ENCODE measurements at places on chromosomes 1 and 21.

- DNase-seq: no peak
Measured at GRCh38 chr1:60280819-60281218, 207.2 kb upstream of the C1orf87 start.

DNA sequence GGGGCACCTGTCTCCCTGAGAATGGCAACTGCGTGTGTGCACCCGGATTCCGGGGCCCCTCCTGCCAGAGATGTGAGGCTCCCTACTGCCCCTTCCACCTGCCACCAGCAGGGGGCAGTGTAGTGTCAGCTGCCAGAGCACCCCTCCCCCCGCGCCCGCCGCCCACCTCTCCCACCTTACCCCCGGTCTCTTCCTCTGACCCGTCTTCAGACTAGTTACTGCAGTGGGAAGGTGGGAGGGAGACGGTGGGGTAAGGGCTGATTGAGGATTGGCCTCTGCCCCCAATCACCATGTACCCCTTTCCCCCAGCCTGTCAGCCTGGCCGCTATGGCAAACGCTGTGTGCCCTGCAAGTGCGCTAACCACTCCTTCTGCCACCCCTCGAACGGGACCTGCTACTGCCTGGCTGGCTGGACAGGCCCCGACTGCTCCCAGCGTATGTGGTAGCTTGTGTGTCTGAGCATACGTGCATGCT, 10.1 kb upstream of the LRRC71 start:
- DNase-seq: no peak

GRCh38 chr21:45184869-45185268, 102.8 kb downstream of the POFUT2 start:
- no peak for DNase-seq

DNA sequence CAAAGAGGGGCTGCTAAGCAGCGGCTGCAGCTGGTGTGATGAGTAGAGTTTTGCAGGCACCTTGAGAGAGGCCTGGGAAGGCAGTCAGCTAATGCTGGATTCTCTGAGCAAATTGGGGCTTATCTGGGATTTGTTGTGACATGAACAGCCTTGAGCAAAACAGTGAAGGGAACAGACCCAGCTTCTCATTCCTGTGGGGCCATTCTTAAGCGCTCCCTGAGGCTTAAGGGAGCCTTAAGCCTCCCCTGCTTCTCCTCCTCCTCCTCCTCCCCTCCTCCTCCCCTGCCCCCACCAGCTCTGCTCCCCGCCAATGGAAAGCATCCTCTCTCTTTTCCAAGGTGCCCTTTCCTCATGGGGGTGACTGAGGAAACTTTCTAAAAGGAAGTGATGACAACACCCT, 21.3 kb downstream of the HMGCS2 start:
- DNase-seq: no peak

DNA sequence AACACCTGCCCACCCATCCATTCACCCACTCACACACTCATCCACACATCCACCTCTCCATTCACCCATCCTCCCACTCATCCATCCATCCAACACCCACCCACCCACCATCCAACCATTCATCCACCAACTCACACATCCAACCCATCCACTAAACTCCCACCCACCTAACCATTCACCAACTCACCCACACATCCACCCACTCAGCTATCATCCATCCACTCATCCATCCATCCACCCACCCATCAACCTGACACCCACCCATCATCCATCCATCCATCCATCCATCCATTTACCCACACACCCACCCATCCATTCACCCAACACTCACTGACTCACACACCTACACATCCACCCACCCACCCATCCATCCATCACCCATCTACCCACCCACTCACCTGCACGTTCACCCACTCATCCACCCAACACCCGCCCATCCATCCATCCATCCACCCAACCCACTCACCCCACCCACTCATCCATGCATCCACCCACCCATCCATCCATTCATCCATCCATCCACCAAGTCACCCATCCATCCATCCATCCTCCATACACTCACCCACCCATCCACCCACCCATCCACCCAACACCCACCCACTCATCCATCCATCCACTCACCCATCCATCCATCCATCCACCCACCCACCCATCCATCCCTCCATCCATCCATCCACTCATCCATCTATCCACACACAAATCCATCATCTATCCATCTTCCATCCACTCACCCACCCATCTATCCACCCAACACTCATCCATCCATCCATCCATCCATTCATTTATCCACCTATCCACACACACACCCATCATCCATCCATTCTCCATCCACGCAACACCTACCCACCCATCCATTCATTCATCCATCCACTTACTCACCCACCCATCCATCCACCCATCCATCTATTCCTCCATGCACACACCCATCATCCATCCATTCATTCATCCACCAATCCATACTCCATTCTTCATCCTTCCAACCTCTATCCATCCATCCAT, 17.4 kb upstream of the PRDM16 start:
- no peak for DNase-seq

DNA sequence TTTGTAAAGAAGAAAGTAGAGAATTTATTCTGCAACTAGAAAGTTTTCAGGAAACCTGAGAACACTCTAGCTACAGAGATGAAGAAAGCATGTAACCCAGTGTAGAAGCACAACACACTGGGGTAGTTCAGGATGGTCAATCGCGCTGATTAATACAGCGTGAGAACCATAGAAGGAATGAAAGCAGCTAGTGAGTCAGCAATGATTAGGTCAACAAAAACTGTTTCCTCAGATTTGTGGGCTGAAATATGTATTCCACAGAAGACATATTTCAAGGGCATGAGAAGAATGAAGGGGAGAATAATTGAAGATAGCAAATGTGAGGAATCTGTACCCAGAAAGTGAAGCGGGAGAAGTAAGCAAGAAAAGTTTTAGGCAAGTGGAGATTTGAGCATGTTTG, 97.8 kb upstream of the ADGRL2 start:
- no peak for DNase-seq

DNA sequence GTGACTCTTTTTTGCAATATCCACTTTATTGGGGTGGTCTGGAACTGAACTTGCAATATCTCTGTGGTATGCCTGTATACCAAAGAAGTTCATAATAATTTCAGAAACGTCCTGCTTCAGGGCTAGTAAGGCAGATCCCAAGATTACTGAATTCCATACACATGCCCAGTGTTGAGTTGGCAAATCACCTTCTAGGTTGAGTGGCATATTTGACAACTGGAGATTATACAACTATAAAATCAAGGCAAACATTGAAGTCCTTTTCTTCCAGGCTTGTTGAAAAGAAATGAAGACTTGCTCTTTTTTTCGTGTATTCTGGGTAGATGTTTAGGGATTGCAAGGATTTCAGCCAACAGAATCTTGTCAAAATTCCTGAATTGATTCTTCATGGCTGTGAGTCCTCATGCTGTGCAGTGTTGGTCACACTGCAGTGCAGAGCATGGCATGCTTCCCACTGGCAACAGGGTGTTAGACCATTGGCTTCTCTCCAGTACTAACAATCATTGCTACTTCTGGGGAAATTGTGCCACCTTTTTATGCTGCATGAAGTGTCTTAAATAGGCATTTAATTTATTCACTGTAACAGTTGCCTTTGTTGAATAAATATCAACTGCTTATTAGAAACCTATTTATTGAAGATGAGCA, 367.1 kb upstream of the ADGRL4 start:
- no peak for DNase-seq

DNA sequence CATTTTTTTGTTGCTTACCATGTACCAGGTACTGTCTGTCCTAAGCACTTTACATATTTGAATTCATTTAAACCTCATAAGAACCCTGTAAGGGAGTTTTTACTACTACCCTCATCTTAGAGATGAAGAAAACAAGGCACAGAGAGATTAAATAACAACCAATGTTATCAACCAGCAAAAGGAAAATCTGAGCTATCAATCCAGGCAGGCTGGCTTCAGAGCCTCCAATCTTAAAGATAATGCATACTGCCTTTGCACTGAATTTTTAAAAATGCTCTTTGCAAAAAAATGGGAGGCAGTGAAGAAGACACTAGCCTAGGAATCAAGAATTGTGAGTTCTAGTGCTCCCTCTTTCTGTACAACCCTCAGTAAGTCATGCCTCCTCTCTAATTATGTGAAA, 18.7 kb downstream of the NDC1 start:
- DNase-seq: no peak

GRCh38 chr21:21612466-21612865, 614.3 kb downstream of the NCAM2 start:
- no peak for DNase-seq

GRCh38 chr1:37404711-37405110, 69.7 kb upstream of the ZC3H12A start:
- no peak for DNase-seq

GRCh38 chr1:156436141-156437036, 64.2 kb downstream of the MEF2D start:
- DNase-seq: no peak

- DNase-seq: no peak
Measured at GRCh38 chr1:15680561-15681348, 3.4 kb upstream of the PLEKHM2 start.

DNA sequence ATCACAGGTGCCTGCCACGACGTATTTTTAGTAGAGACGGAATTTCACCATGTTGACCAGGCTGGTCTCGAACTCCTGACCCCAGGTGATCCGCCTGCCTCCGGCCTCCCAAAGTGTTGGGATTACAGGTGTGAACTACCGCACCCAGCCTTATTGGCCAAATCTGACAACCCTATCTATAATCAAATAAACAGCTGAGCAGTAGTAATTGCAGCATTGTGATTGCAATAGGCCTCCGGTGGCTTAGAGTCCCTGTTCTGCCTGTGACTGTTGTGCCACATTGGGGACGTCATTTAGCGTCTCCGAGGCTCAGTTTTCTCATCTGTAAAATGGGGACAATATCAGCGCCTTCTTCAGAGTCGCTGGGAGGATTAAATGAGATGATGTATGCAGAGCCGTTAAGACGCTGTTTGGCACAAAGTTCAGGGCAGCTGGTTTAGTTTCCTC, 569 bp upstream of the CAPN2 start:
- no peak for DNase-seq

DNA sequence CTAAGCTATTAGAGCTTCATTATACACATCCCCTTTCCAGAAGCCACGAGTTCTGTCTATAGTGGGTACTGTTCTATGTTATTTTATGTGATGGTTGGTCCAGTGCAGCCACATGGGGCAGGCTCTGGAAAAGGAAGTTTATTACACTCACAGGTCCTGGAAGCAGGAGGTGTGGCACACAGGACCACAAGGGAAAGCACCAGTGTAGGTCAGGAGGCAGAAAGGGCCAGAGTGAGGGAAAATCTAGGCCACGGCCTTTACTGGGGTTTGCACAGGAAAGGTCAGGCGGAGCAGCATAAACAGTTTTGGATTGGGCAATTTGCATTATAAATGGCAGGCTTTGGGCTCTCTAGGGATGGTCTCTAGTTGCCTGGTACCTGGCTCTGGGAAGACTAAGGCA, 21.8 kb upstream of the CNIH3 start:
- no peak for DNase-seq

DNA sequence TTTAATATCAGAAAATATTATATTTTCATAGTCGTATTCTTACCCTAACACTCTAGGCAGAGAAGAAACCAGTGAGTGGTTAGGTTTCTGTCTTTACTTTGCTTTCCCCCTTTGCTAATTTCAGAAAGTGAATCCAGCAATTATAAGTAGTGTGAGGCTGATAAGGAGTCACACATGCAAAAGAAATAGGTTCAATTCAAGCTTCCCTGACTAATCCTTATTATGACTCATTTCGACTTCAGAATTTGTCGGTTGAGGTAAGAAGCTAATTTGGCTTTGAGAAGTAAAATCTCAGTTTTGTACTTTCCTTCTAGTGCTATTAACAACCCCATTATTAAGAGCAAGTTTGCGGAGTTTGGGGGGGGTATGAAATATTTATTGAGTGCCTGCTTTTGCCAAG, 22.4 kb downstream of the ESRRG start:
- DNase-seq: peak; percentile 33

DNA sequence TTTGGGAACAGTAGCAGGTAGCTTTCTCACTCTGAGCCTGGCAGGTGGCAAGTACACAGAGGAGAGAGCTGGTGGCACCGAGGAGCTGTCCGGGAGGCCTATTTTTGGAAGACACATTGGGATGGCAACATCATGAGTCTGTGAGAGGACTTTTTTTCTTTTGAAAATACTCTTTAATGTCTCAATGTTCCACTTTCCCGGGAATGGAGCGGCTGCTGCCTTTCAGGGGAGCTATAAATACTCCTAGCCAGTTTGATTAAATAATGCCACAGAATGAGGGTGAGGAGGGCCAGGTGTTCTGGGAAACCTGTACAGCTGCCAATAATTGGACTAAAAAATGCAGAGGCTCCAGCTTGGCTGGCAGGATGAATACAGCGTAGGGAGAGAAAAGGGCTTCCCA, 93.3 kb upstream of the COG2 start:
- DNase-seq: no peak

GRCh38 chr1:67078291-67078690, 24.3 kb upstream of the SLC35D1 start:
- DNase-seq: no peak

DNA sequence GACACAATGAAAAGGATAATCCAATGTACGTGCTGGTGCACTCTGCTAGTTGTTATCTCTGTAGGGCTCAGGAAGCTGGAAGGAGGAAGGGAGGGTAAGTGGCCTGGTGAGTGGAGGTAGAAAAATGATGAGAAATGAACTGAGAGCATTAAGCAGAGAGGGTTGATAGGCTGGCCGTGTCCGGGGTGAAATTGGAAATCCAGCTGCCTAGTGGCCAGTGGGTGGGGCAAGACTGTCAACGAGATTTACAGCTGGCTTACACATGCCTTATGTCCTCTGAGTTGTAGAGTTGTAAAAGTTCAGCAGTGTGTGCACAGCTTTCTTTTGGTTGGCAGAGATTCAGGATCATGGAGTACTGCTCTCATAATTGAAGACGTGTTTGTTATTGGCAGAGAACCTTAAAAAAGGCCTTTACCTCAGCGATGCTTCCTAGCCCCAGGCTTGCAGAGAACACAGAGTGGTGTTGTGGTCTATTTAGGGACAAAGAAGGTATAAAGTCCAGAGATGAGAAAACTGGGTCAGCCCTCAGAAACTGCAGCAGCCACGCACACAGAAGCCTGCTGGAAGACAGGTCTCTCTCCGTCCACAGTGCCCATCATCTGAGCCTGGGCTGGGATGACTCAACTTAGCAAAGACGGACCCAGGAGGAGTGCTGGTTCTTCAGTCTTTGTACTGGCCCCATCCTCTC, 132.4 kb downstream of the EDEM3 start:
- DNase-seq: no peak

GRCh38 chr1:3423245-3423829, 31.1 kb upstream of the ARHGEF16 start:
- no peak for DNase-seq

DNA sequence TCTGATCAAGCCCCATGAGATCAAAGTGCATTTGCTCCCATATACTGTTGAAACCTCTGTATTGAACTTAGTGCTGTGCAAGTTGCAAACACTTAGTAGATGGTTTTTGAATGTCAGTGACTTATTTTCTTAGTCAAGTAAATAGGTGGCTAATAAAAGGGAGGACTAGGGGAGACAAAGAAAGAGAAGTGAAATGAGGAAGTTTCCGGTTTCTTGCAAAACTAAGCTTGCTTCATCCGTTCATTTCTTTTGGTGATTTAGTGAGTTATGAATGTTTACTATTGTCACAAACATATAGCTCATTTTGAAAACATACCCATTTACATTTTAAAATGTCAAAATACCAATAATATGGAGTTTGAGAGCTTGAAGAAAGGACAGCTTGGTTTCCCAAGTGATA, 23.0 kb downstream of the ADAMTS5 start:
- no peak for DNase-seq
